WERI-Rb-1 (cell line): ENCODE measurements at places on chromosomes 4 and X.

DNA sequence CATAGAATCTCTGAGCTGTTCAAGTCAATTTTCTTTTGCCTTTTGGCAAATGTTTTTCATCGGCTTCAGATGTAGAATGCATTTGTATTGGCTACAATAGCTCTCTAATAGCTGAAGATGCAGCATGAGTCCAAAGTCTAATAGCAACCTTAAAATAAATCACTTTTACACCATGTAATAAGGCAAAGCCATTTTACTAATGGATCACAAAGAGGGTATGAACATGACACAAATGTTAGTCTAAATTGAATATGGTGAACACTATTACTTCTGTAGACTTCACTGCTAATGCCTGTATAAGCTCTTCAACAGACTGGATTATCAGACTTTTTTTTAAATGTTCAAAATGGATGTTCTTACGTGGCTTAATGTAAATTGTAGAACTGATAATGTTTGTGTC lies 645.3 kb downstream of the TLL1 start:
- DNase-seq, result no peak

DNA sequence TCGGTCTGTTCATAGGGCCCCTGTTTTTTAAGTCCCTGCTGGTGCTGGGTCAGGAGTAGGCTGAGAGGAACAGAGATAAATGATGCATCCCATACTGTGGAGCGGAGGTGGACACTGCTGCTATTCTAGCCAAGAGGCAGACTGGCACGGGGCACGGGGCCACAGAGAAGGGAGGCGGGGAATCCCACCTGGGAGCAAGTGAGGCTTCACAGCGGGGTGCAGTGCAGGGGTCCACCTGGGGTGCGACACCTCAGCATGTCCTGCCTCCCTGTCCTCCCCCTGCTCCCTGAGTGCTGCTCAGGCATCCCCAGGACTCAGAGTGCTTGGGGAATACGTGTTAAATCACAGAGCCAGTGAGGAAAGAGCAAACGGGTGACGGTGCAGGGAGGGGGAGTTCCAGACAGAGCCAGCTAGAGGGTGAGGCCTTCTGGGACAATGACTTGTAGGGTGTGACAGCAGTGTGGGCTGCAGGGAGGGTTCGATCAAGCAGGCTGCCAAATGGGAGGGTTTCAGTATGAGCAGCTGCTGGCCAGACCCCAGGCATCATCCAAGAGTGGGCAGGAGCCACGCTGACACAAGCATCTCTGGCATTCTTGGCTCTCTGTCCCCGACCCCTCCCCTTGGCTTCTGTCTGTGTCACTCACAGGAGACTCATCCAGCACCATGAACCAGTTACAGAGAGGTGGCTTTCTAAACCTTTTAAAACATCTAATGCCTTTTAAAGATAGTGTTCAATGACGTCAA lies 13.7 kb upstream of the HTRA3 start:
- no peak for DNase-seq

DNA sequence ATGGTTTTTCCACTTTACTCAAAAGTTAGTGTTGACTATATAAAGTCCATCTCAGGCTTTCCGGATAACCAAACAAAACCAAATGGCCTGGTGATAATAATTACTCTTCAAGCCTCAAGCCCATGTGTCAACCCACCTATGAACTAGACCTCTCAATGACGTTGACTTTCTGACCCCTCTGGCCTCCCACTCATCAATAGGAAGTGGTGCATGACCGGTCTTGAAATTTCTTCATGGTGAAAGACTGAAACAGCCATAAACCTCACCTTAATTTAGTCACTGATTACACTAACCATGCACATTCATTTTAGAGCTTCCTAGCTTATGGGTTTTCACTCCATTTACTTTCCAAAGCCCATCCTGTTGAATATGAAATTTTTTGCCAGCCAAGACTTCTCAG lies 276.0 kb downstream of the KLHL13 start:
- no peak for DNase-seq

GRCh38 chr4:40564815-40565483 lies 64.7 kb downstream of the RBM47 start:
- DNase-seq, result no peak

DNA sequence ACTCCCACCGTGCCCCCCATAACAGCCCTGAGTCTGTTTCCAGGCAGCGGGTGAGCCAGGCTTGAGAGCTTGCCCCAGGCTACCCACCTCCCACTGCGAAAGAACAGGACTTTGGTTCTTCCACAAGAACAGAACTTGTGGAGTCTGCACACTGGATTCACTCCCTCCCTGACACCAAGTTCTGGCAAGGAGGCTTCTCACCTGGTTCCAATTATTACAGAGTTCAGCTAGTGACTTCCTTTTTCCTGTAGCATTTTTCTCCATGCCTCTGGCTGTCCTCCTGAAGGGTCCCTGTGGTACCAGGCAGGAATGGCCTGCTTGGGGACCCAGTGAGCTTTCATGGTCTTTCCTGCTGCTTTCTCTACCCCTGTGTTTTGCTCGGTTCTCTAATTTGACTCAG lies 208.6 kb upstream of the SFRP2 start:
- no peak for DNase-seq

DNA sequence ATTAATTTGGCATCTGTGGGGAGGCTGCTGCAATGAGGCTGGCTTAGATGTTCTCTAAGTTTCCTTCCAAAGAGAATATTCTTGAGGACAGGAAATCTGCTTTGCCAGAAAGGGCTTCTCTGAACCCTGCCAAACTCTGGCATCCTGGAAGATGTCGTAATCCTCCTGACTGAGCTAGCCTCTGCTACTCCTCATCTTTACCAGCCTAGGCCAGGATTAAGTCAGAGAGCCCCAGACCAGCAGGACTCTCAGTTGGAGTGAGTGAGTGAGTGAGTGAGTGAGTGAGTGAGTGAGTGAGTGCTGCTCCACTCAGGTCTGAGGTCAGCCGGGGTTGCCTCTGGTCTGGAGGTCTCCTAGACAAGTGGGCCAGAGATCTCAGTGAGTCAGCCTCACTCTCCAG lies 104.9 kb upstream of the SOD3 start:
- DNase-seq, result no peak

DNA sequence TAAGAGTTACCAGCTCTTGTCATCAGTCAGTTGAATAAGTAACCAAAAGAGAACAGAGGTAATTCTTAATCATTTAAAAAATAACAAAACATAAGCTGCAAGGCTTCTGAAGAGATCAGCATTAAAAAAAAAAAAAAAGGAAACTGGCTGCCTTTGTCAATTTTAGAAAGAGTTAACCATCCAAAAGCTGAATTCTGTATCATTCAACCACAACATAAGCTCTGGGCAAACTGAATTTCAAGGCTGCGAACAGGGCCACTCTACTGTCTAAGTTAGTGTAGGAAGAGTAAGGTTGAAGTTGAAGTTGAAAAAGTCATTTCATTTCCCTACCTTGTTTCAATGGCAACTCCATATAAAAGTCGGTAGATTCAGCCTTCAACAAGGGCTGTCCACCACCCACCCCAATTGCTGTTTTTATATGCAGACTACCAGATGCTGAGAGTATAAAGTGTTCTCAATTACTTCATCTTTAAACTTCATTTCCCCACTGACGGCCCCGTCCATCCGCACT lies 1.1 kb upstream of the LIN54 start:
- DNase-seq, result no peak

- no peak for DNase-seq
Measured at GRCh38 chr4:41537292-41537890, 566 bp upstream of the LIMCH1 start.

GRCh38 chrX:96924581-96924980 lies 40.9 kb downstream of the RPA4 start:
- DNase-seq, result no peak
